ENCODE measurements at places on chromosomes 4 and X.

DNA sequence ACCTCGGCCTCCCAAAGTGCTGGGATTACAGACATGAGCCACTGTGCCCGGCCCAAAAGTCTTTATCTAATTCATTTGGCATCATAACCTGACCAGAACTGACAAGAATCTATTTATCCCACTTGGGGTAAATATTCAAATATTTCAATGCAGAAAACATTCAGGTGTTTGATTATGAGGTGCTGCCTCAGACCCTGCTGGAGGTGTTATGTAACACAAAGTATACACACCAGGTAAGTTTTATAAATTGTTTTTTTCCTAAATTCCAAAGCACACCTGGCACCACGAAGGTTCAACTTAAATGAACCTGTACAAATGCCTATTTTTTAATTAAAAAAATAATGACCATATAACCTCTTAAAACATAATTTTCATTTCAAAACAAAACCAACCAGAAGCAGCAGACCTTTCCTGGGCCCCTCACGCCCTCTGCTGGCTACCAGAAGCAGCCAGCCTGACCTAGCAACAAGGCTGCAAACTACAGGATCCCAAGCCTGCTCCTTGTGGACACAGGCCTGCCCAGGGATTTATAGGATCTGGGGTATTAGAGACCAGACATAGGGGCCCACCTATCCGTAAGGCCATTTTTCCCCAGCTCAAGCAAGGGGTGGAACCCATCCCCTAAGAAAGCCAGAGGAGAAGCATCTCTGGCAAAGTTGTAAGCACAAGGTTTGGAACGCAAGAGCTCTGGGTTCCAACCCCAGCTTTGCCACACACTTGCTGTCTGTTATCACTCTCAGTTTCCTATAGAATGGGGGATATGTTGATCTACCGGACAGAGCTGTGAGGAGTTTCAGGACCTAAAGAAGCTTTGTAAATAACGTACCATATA, 11.7 kb downstream of the OTUD5 start:
- no peak for DNase-seq

DNA sequence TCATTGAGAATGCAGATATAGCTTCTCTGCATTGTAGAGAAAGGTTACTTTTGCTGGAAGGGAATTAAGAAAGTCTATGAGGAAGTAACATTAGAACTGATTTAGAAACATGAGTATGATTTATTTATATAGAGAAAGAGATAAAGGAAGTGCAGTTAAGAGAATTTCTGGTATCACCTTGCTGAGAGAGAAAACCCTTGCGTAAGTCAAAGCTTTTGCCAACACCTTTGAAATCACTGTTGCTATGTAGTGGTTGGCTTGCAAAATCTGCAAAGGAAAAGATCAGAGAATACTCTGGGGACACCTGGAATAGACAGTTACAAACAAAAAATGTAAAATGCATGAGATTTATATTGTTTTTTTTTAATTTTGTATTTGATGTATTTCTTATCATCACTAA, 137.3 kb upstream of the RXFP1 start:
- no peak for DNase-seq

DNA sequence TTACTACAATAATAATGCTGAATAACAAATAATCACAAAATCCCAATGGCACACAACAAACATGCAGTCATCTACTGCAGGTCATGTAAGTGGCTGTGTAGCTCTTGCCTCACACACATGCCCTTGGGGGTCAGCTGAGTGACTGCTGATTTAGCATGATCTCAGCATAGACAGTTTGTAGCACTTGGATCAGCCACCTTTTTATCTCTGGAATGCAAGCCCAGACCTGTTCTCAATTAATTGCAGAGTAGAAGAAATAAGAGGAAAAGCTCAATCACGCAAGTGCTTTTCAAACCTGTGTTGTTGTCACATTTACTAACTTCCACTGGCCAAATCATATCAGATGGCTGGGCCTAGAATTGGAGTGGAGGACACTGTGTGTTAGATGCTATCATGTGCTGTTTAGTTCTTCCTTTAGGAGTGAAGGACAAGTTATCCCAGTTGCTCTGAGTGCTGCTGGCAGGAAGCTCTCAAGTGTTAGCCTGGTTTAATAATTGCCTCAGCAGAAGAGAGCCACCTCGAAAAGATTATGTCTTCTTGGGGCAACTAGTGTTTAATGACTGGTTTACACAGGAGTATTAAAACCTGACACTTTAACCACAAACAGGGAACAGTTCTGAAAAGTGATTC, 128.3 kb upstream of the EPHA5 start:
- no peak for DNase-seq

DNA sequence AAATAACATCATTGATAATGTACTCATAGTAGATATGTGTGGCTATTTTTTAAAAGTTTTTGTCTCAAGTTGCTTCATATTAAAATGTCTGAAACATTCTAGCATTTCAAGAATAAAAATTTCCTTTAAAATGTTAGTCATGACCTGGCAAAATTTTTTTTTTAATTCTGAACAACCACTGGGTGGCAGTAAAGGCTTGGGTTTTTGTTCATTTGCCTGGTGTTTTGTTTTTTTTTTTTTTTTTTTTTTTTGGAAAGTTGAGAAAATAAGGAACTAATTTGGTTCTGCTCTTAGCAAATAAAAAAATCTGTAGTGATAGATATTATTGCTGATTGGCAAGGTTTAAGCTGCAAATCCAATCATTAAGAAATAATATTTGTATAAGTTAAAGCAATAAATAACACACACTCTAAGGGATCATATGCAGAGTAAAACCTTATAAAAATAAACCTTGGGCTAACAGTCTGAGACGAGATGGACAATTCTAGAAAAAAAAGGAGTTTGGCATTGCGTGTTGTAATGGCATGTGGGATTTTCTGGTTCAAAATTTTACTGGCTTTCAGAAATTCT, 81.4 kb downstream of the CEP44 start:
- peak; percentile 25 for DNase-seq

DNA sequence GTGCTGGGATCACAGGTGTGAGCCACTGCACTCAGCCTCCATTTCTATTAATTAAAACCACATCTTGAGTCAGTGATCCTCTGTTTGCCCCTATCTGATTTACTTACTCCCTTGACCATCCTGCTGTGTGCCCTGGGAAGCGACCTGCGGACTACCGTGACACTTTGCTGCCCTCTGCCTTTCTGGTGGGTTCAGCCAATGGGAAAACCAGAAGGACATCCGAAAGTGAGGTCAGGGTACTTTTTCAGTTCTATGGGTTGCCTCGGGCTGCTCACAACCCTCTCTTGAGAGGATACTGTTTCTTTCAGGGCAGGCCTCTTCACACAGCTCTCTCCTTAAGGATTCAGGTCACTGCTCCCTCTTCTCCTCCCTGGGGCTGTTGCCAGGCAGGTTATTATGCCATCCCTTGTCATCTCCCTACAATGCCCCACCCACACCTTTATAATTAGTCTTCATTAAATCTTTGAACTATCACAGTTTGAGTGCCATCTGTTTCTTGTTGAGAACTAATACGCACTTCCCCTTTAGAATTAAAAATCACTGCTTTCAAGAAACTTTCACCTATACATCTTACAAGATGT, 21.4 kb downstream of the PLAC8 start:
- no peak for DNase-seq

DNA sequence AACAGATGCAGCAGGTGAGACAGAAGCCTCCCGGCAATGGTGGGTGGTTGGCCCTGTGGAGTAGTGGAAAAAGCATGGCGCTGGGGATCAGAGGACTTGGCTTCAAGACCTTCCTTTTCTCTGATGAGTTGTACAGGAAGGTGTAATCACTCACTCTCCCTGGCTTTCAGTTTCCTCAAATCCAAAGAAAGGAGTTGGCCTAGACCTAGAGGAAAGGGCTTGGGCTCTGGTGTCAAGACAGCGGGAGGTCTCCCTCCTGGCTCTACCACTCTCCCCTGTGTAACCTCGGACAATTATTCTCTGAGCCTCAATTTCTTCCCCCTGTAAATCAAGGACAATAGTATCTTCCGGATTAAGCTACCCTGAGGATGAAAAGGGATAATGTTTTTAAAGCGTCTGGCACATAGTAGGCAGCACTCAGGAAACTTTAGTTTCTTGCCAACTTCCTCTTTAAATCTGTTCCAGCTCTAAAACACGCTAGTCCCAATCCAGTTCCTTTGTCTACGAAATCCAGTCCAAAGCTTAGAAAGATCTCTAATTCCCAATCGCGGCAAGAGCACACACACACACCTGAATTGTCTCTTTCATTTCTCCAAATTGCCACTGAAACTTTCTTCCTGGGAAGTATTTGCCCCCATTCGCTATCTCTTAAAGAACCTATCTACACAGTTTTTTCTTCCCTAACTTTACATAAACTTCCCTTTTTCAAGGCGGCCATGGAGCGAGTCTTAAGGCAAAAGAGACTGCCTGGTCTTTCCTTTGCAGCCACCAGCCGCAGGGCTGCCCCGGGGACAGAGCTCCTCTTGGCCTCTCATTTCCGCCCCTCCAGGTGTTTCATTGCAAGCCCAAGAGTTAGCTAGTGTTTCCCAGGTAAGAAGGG, 29.9 kb upstream of the GPC4 start:
- DNase-seq, result no peak

DNA sequence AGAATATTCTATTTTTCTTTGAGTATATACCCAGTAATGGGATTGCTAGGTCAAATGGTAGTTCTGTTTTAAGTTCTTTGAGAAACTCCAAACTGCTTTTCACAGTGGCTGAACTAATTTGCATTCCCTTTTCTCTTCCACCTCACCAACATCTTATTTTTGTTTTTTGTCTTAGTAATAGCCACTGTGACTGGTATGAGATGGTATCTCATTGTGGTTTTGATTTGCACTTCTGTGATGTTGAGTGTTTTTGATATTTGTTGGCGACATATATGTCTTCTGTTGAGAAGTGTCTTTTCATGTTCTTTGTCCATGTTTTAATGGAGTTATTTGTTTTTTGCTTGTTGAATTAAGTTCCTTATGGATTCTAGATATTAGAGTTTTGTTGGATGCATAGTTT, 24.4 kb downstream of the AIMP1 start:
- no peak for DNase-seq

- no peak for DNase-seq
Measured at GRCh38 chr4:10108391-10108790, 8.2 kb downstream of the WDR1 start.

Measured in HS-5 (cell line).